Stimulated activated CD4-positive, alpha-beta T cell treated with anti-CD3 and anti-CD28 coated beads, Interleukin-1b, Interleukin-23, amount 100 ng/mL, for 24 hours (primary cell): ENCODE measurements at places on chromosomes 13 and 19.

DNA sequence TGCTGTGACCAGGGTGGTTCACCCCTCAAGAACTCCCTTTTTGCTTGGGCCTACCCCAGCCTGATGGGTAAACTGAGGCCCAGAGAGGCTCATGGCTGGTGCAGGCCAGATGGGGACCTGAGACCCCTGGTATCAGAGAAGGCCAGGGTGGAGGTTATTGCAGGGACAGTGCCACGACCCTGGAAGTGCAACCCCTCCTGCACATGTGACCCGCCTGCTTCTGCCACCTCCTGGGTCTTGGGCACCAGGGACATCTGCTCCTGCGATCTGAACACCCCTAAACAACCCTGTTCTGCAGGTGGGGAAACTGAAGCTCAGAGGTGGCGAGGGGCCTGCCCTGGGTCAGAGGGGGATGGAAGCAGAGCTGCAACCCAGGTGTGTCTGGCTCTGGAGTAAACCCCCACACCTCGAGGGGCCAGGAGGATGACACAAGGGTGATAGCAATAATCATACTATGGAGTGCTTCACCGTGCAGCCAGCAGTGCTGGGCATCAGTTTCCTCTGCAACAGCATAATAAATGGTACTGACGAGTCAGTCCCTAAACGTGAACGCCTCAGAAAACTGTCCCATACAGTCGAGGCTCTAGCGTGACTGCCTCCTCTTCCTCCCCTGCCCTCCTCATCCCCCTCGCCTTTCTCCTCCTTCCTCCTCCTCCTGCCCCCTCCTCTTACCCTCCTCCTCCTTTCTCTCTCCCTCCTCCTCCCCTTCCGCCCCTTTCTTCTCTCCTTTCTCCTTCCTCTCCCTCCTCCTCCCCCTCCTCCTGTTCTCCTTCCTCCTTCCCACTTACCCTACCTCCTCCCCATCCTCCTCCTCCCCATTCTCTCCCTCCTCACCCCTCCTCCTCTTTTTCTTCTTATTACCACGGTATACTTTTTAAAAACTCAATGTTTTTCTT, 4.3 kb downstream of the YJEFN3 start:
- DNase-seq = no peak

DNA sequence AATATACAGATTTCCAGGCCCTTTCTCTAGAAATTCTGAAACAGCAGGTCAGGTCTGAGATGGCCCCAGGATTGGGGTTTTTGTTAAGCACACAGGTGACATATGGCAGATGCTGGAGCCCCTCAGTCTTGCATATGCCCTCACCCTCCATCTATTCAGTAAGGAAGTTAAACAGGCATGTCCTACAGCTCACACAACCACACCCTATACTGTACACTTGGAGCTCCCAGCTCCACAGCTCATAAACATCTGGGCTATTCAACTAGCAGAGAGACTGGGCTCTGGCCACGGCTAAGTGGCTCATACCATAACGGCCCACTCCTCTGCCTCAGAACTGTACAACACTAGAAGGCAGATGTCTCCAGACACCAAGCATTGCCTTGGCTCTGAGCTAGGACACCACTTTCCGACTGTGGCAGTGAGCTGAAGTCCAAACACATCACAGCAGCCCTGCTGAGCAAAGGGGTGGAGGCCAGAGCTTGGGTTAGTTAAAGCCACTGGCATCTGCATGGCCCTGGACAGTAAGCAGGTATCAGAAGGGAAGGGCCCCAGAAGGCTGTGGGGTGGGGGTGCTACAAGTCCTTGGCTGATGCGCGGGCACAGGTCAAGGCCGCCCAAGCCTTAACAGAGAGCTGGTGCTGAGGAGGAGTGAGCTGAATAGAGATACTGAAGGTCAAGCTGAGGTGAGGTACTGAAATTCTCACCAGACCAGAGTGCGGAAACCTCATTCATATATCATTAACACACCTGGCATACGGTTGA, 79.1 kb downstream of the ABCC4 start:
- DNase-seq = no peak

GRCh38 chr19:46994141-46994686, 25.4 kb upstream of the NPAS1 start:
- DNase-seq = no peak

DNA sequence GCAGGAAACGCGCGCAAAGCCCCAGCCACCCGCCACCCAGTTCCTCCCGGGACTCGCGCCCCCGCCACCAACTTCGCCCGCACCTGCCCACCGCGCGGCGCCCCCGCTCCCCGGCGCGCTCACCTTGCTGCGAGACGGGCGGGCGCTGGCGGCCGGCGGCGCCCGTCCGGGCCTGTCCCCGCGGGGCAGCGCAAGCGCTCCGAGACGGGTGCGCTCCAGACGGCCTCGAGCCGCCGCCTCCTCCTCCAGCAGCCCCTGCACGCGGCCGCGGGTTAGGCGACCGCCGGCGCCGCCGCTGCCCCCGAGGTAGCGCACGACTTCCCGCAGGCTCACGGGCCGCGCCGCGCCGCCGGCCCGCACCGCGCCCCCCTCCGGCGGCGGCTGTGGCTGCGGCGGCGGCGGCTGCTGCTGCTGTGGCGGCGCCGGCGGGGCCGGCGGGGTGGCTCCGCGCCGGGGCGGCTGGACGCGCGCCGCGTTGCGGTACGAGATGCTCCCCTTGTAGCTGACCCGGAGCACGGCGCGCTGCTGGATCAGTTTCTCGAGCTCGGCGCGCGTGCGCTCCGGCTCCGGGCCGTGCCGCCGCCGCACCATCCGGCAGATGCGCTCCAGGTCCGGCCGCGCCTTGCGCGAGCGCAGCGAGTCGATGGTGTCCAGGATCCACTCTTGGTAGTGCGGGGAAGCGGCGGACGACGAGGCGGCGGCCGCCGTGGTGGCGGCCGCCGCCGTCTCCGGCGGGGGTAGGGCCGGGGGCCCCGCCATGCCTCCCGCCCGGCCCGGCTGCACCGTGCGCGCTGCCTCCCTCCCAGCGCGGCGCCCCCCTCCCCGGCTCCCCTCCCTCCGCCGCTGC, 666 bp downstream of the SAMD1 start:
- DNase-seq = no peak

GRCh38 chr19:49684251-49684982, 5.0 kb upstream of the ADM5 start:
- no peak for DNase-seq

- DNase-seq = no peak
Measured at GRCh38 chr13:73937441-73937840, 196.8 kb downstream of the KLF12 start.

DNA sequence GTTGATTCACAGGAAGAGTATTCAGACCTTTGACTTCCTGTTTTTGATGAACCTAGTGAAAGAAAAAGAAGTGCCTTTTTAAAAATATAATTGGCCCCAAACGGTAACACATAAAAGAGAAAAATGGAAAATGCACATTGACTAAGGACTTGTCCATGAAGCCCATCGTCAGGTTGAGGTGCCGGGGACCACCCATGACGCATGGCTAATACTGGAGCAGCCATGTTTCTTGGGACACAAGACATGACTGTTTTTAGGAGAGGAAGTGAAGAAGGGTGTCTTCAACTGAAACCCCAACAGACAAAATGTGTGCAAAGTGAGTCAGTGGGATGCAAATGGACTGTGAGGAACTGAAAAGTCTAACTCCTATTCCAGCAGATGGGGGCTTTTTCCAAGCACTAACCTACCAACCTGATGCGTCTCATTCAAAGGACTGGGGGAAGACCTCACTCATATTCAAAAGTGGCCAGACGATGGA, 459.4 kb downstream of the FOXO1 start:
- no peak for DNase-seq

GRCh38 chr13:50611117-50611781, 232.2 kb downstream of the DLEU7 start:
- no peak for DNase-seq

GRCh38 chr19:44813841-44814470, 5.1 kb downstream of the BCAM start:
- no peak for DNase-seq

- DNase-seq = no peak
Measured at GRCh38 chr19:10767726-10768125, 49.8 kb downstream of the DNM2 start.

- DNase-seq = no peak
Measured at GRCh38 chr13:97946951-97947588, 6.4 kb upstream of the IPO5 start.

DNA sequence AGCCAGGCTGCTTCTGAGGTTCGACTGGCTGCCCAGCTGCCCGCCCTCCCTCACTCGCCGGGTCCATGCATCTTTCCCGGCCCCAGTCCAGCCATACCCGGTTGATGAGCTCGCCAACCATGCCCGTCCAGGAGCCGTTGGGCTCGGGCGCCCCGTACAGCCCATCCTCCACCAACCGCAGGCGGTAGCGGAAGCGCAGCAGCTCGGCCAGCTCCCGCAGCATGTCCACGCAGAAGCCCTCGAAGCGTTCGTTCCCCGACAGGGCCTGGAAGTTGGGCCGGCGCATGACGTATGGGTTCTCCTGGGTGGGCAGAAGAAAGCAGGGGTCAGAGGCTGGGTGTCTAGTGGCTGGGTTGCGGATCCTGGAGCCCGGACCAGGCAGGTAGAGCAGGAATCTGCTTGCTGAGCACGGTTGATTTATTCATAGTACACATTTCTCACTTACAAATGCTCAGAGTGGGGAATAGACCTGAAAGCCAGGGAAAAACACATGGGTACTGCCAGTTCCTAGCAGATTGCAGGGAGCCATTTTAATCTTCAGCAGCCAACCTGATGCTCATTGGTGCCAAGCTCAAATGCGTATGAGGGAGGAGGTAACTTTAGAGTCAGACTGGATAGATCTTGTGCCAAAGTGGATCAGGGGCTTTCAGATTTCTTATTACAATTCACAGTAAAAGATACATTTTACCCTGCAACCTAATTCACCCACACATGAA, 27.4 kb downstream of the GRIK5 start:
- no peak for DNase-seq

- no peak for DNase-seq
Measured at GRCh38 chr13:45109102-45109720, 11.1 kb upstream of the GTF2F2 start.

DNA sequence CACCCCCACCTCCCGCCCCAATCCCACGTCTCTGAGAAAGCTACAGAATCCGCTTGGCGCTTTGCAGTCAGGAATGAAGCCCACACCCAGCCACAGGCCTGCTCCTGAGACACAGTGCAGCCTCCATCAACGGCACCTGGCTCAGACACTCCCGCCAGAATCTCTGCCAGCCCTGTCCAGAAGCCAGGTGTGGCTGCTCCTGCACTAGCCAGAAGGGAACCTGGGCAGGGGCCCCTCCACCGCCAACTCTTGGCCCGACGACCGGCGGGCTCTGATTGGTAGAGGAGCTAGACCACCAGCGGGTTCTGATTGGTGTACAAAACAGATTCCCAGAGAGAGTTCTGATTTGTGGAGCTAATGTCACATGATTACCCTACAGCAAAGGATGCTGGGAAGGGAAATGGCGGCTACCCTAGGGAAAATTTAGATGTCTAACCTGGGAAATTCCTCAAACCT, 2.9 kb upstream of the PPP6R1 start:
- no peak for DNase-seq
